Small intestine (tissue), 16 donors: ENCODE measurements at places on chromosomes 3 and 15. TPM values are rescaled to one million over a fixed set of nuclear protein-coding genes. Genes with fewer than 3 reads are reported as not detected.

ZNF35 gene
- 4.0 TPM for polyA plus RNA-seq

CYB561D2 gene
- polyA plus RNA-seq: 31.3 TPM

FEZF2 gene
- polyA plus RNA-seq: not detected

WWTR1 gene
- polyA plus RNA-seq: 18.2 TPM

SLC41A3 gene
- 31.4 TPM for polyA plus RNA-seq
